ENCODE measurements at places on chromosomes 12 and 14. TPM values are rescaled to one million over a fixed set of nuclear protein-coding genes. Genes with fewer than 3 reads are reported as not detected.

- DNase-seq, result no peak
Measured at GRCh38 chr12:7114008-7114407, 5.0 kb upstream of the C1RL start.

DNA sequence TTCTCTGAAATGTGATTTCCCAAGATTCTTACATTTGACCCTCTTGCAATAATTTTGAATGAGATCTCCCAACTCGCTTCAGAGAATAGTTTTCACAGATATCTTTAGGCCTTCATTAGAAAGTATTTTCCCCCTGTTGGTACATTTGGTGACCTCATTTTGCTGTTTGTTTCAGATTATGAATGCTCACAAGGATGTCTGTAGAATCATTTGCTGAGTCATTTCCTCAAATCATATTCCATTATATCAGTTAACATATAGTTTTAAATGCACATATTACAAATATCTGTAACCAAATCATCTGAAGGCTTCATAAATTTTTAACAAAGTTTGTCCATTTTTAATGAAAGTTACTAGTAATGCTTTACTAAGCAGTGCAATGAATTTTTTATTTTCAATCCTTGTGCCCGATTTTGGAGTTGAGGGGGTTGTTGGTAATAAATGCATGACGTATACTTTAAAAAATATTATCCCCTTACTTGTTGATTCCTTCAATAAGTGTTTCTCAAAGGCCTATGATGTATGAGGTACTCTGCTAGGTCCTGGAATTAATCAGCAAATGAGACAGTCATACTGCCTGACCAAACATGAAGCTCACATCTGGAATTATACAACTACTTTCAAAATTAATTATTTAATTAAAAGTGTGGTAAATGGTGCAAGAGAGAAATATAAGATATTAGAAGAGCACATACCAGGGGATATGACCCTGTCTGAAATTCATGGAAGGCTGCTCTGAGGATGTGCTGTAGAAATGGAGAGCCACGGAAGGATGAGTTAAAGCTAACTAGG, 126.9 kb upstream of the RAP1B start:
- DNase-seq, result no peak

DNA sequence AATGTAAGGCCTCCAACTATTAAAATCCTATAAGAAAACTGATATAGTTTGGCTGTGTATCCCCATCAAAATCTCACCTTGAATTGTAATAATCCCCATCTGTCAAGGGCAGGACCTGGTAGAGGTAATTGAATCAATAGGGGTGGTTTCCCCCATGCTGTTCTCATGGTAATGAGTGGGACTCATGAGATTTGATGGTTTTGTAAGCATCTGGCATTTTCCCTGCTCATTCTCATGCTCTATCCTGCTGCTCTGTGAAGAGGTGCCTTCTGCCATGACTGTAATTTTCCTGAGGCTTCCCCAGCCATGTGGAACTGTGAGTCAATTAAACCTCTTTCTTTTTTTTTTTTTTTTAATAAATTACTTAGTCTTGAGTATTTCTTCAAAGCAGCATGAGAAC, 31.9 kb downstream of the TSPAN19 start:
- DNase-seq, result no peak

The PLA2G1B gene
- not detected for total RNA-seq

All from left cardiac atrium (tissue), 4 donors.